GM13976 (cell line): ENCODE measurements at places on chromosomes 12 and 14.

GRCh38 chr12:22304341-22304740 lies 30.2 kb downstream of the ST8SIA1 start:
- no peak for DNase-seq

GRCh38 chr12:12684375-12685106 lies 11.4 kb downstream of the GPR19 start:
- no peak for DNase-seq

DNA sequence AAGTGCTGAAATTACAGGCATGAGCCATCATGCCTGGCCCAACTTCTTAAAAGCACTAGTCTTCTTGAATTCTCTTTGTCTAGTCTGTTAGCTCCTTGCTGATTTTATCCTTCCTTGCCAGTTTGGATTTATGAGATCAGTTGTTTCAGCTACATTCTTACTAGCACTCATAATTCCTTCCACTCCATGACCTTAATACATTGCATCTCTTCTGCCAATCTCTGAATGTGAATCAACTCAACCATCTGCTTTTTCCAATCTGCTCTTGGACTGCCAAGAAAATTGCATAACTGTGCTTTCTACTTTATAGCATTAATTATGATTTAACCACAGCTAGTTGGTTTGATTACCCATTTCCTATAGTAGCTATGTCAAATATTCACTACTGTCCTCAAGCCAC lies 14.9 kb upstream of the HEATR5A start:
- no peak for DNase-seq

- no peak for DNase-seq
These were observed 6.6 kb downstream of the TPCN1 start for GRCh38 chr12:113227686-113228391.

DNA sequence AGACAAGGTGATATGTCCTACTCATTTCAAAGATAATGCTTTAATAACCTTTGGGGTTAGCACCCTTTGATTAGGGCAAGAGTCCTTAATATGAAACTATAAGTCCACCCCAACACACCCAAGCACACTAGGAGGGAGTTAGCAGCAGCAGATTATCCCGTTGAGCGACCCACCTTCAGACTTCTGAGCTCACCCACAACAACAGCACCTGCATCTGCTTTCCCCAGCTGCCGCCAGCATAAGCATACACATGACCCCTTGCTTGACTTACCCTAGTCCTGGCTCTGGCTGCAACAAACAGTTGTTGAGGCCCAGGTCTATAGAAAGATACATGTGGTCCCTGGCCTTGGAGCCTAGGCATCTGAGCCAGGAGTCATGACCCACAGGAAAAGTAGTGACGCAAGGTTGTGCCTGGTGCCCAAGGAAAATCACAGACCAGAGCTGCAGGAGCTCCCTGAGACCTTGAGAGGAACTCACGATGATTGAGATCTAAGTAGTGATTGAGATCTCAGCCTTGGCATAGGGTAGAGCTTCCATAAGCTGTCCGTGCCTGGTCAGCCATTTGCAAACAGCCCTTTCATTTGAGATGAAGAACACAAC lies 19.0 kb downstream of the ZDHHC22 start:
- no peak for DNase-seq

DNA sequence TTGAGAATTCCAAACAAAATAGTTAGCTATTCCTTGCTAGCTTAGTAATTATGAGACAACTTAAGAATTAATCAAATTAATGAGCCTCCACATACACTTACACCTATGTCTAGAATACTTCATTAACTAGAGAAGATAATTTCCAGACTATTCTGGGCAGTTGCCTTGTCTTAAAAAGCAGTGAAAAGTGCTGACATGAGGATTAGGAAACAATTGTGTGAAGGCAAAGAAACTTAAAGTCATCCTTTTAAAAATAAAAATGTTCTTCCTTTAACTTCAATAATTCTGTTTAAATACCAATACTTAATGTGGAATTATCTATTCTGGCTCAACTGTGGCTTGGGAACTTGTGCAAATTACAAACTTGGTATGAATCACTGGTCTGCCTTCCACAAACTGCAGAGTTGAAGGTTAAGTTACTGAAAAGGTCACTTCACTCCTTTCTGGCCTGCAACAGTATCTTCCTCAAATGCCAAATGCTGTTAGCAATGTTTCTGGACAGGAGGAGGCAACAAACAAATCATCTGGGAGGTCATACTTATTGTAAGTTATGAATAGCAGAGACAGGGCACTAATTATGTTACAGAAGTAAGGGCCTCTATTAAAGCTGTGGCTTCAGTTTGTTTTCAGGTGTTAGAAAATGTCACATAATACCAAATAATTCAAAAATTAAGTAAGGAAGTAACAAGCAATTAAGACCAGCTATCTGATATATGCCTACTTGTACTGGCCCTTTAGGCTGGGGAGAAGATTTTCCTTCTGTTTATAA lies 19.2 kb downstream of the PPTC7 start:
- DNase-seq, result no peak

- no peak for DNase-seq
These were observed 67.6 kb downstream of the SLC38A6 start for GRCh38 chr14:61048640-61049039.

DNA sequence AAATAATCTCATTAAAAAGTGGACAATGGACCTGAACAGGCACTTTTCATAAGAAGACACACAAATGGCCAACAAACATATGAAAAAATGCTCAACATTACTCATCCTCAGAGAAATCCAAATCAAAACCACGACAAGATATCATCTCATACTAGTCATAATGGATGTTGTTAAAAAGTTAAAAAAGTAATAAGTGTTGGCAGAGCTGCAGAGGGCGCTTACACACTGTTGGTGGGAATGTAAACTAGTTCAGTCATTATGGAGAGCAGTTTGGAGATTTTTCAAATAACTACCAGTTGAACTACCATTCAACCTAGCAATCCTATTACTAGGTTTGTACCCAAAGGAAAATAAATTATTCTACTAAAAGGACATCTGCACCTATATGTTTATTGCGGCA lies 47.2 kb downstream of the FOXG1 start:
- DNase-seq, result no peak

GRCh38 chr12:62668782-62669181 lies 202.2 kb downstream of the MON2 start:
- DNase-seq, result no peak

GRCh38 chr12:23631786-23632377 lies 317.6 kb downstream of the SOX5 start:
- no peak for DNase-seq

- DNase-seq, result no peak
These were observed 6.1 kb downstream of the PNN start for GRCh38 chr14:39181026-39181692.

- DNase-seq, result no peak
These were observed 127.7 kb upstream of the SRRM4 start for GRCh38 chr12:118853634-118854033.

GRCh38 chr12:71782017-71782416 lies 27.4 kb downstream of the RAB21 start:
- peak; percentile 37 for DNase-seq

GRCh38 chr12:4223273-4223845 lies 50.2 kb upstream of the CCND2 start:
- no peak for DNase-seq

- no peak for DNase-seq
These were observed 205.3 kb upstream of the PRICKLE1 start for GRCh38 chr12:42794806-42795205.

DNA sequence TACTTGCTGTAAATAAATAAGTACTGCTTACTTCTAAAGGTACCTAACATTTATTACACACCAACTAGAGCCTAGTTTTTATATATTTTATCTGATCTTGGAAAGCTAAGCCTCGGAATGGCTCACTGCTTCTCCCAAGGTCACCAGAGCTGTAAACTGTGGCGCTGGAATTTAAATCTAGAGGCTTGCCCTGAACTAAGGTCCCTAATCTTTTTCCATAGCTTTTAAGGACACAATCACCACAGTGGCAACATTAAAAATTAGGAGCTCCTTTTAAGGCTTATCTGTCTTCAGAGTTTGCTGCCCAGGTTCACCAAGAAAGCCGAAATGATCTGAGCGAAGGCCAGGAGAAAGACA lies 670 bp downstream of the CCNB1IP1 start:
- DNase-seq, result no peak

GRCh38 chr14:74973003-74973653 lies 17.7 kb upstream of the PGF start:
- peak; percentile 61 for DNase-seq

- DNase-seq, result no peak
These were observed 164.3 kb downstream of the GRIP1 start for GRCh38 chr12:66514581-66514980.

GRCh38 chr12:111773801-111774551 lies 7.2 kb downstream of the ALDH2 start:
- DNase-seq, result peak; percentile 62

- DNase-seq, result no peak
These were observed 65.9 kb upstream of the OTOGL start for GRCh38 chr12:80033448-80033847.

DNA sequence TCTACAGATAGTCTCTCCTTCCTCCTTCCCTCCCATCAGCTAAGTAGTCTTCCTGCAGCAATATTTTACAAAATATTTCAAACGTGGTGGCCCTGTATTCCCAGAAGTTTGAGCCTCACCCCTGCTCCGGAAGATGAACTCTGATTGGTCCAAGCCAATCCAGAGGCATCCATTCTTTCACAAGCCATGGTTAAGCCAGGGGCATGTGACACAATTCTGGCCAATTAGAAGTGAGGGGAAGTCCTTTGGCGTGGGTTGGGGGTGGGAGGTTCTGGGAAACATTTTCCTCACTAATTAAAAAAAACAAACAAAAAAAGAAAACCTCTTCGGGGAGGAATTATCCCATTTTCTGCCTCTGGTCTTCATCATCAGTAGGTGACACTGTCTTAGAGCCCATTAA lies 69.4 kb upstream of the GSC start:
- DNase-seq, result no peak

DNA sequence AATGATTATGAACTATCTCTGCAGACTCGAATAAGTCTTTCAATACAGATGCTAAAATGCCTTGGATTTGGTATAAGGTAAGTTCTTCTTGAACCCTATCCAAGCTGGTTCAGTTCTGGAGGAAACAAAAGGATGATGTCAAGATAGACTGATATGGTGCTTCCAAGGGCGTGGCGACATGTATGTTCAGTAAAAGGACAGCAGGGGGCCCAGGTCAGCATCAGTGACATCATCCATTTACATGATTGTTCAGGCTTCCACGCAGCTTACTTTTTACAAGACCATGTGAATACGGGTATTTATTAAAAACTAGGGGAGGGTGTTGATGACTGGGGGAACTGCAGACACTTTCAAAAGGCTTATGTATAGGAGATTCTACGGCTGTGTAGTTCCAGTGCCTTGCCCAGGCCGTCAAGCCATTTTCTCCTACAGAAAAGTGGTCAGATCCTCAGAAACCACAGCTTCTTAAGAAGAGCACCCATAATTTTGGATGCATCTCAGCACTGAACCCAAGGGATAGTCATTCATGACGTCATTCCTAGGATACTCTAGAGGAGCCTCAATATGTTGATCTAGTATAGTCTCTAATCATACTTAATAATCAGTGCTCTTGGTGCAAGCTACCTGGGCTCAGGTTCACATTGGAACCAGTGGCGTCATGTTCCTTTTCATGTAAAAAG lies 527.7 kb downstream of the FUT8 start:
- peak; percentile 27 for DNase-seq

GRCh38 chr14:76329951-76330350 lies 46.0 kb upstream of the ESRRB start:
- no peak for DNase-seq

- DNase-seq, result peak; percentile 89
These were observed 23.2 kb upstream of the ESRRB start for GRCh38 chr14:76352639-76353281.

- DNase-seq, result no peak
These were observed 1.7 kb upstream of the FLRT2 start for GRCh38 chr14:85528080-85528896.

GRCh38 chr12:12008931-12009611 lies 61.7 kb upstream of the BCL2L14 start:
- DNase-seq, result peak; percentile 52

DNA sequence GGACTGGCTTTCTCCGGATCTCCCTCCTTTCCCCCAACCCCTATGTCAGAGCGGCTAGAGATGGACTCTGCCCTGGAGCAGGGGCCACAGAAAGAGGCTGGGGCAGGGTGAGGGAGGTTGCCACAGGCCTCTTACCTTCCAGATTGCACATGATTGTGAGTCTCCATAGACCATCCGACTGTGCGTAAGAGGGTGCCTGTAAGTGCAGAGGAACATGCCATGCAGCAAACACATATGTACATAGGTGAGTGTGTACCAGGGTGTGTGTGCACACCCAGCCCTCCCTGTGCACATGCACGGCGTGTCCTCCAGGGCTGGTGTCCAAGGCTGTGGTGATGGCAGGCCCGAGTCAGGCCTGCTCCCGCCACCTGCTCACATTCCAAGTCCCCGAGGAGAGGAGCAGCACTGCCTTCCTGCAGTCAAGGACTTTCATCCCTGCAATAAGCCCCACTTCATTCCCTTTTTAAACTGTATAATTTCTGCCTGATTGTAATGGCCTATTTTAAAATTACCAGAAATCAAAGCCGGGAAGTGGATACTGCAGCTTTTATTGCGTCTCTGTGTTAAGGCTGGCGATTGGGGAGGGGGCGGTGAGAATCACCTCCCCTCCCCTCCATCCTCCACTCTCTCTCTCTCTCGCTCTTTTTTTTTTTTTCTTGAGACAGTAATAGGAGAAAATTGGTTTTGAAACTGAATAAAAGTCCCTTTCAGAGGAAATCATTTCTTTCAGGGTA lies 28.5 kb downstream of the FAM222A start:
- no peak for DNase-seq

- DNase-seq, result no peak
These were observed 125.3 kb upstream of the HIF1A start for GRCh38 chr14:61569812-61570548.

- DNase-seq, result no peak
These were observed 181.7 kb downstream of the ADAMTS20 start for GRCh38 chr12:43370263-43370662.

GRCh38 chr12:92623386-92623785 lies 79.4 kb upstream of the PLEKHG7 start:
- DNase-seq, result no peak

DNA sequence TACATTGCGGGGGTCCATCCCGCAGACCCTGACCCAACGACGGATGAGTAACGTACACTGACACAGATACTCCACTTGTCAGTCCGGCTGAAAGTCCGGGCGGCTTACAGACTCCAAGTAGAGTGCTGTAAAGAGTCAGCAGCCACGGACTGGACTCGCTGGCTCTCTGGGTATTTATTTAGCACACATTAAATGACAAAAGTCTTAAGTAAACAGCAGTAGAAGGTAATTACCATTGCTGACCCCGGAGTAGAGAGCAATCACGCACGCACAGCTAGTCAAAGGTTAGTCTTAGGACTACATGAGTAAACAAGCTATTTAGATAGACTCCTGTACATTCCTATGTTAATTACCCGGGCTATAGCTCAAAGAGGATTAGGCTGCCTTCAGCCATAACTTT lies 780.9 kb downstream of the RPS29 start:
- no peak for DNase-seq

DNA sequence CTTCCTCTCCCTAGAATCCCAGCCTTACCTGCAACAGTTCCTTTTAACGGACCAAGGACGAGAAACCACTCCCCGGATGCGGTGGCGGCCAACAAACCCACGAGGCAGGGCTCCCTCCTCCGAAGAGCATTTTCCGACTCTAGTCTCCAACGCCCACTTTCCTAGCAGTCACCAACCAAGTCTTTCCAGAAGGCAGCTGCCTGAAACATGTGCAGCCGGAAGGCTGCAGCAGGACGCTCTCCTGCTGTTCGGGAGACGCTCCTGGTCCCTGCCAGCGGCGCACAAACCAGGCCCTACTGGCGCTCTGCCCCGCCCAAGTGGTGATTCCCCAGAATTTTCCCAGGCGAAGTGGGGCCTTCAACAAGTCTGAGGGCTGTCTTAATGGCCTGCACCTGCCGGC lies 21.1 kb upstream of the ADAM20 start:
- DNase-seq, result no peak
